ENCODE measurements at places on chromosomes 13 and 19. TPM values are rescaled to one million over a fixed set of nuclear protein-coding genes. Genes with fewer than 3 reads are reported as not detected.

The PBX4 gene
- not detected for total RNA-seq

The SERPINE3 gene
- not detected for total RNA-seq

The FAM32A gene
- 33.9 TPM for total RNA-seq

The LILRB4 gene
- total RNA-seq = 3.8 TPM

The PNMA8B gene
- total RNA-seq = 0.65 TPM

The FARSA gene
- total RNA-seq = 34.6 TPM
